ENCODE measurements at places on chromosomes 11 and 22. TPM values are rescaled to one million over a fixed set of nuclear protein-coding genes. Genes with fewer than 3 reads are reported as not detected.

The TAF10 gene
- 151 TPM for total RNA-seq

The ADAMTS8 gene
- total RNA-seq = not detected

DNA sequence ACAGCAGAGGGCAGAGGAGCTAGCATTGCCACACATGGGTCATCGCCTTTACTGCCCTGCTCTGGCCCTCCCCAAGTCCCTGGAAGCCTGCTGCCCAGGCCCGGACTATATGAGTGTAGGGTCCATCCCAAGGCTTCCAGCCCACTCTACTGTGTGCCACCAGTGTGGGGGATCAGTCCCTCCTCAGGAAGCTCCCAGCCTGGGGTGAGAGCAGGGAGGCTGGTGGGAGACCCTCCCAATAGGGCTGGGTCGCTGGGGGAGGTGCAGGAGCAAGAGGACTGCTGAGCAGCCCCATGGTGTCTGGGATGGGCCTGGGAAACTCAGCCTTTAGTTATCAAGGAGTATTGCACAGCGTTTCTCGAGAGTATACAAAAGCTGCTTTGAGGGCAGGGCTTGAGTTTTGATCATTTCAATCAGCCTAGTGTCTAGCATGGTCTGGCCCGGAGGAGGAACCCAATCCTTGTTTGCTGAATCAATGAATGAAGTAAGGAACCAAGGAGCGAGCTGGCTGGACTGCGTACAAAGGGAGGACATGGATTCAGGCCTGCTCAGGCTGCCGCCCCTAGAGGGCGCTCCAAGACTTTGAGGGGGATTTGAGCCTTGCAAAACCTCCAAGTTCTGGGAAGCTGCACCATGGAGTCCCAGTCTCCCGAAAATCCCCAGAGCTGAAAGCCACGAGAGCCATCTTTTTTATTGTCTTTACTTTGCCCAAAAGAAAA is 89.0 kb upstream of the PARVA start:
- peaks cover 4% of the 10 kb centered on the region for H3K4me1 ChIP-seq
- H3K27me3 ChIP-seq = no peaks in the 10 kb centered on the region

The TRPC6 gene
- not detected for total RNA-seq

DNA sequence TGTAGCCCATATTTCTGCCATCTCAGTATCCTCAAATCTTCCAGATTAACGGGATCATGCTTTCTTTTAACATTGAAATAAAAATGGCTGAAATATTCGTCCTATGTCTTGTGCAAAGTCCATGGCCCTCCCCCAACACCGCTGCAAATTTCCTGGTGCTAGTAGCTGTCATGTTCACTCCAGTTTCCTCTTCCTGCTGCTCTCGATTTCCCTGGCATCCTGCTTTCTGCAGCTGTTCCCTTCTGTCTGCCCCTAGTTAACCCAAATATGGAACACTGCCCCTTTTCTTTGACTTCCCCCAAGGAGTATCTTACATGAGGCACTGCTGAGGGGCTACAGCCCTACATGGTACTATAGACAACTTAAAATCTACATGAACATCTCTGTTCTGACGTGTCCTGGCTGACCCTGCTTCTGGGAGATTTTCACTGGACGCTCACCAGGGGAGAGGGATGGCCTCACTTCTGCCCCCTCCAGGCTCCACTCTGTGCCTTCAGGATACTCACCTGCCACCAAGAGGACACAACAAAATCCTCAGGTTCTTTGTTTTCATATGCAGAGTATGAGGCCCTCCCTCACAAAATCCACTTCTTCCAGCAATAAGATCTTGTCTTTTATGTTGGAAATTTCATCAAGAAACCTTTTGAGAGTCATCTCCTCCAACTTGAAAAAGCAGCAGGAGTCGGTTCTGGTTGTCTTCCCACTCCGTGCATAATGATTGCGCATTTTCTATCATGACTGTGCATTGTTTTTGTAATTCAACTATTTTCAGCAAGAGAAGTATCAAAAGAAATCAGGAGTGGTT is 29.5 kb upstream of the SCUBE2 start:
- H3K27ac ChIP-seq = no peak overlapping the region
- DNase-seq = no peak
- H3K4me3 ChIP-seq = no peak overlapping the region
- peaks cover 5% of the 10 kb centered on the region for H3K4me1 ChIP-seq
- H3K27me3 ChIP-seq = no peaks in the 10 kb centered on the region
